Lower lobe of right lung (tissue), 2 donors: ENCODE measurements at places on chromosomes 3 and 15. TPM values are rescaled to one million over a fixed set of nuclear protein-coding genes. Genes with fewer than 3 reads are reported as not detected.
A peak's percentile ranks its signal among the peaks of the same experiment; 100 is the strongest.

TYRO3 gene
- total RNA-seq = 17.3 TPM

DNA sequence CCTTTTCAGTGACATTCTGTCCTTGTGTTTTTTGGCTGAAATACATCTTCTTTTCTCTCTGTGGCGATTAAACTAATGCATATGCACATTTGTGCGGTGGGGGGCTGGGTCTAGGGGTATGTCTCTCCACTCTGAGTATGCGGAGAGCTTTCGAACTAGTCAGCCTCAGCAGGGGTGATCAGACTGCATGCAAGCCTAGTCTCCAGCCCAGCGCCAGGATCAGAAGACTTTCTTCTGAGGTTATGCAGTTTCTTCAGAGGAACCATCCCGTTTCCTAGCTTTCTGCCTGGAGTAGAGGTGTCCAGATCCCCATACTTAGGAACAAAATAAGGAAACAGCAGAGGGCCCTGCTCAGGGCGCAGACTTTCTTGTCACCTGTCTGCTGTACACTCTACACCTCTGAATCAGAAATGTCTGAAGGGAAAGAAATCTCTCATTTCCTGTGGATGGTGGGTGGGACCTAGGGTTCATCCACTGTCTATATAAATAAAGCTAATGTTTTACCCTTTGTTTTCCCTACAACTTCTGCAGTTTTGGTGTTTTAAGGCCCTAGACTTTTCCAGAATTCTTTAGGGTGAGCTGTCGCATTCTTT is 230.4 kb downstream of the ABHD5 start:
- no peak overlapping the region for H3K27ac ChIP-seq
- no peak overlapping the region for H3K4me3 ChIP-seq
- no peaks in the 10 kb centered on the region for H3K4me1 ChIP-seq
- H3K27me3 ChIP-seq = peaks cover 15% of the 10 kb centered on the region
- H3K36me3 ChIP-seq = no peaks in the 10 kb centered on the region
- no peak for DNase-seq

GRCh38 chr3:100110162-100110561 is 4.1 kb downstream of the FILIP1L start:
- H3K4me3 ChIP-seq = no peak overlapping the region
- H3K27me3 ChIP-seq = no peaks in the 10 kb centered on the region
- H3K36me3 ChIP-seq = no peaks in the 10 kb centered on the region
- no peak overlapping the region for H3K27ac ChIP-seq
- peaks cover 34% of the 10 kb centered on the region for H3K4me1 ChIP-seq

- H3K27ac ChIP-seq = no peak overlapping the region
- H3K27me3 ChIP-seq = no peaks in the 10 kb centered on the region
- no peak for DNase-seq
- H3K4me3 ChIP-seq = no peak overlapping the region
- H3K4me1 ChIP-seq = peaks cover 44% of the 10 kb centered on the region
Measured at GRCh38 chr3:177832880-177833279, 635.6 kb upstream of the TBL1XR1 start.

CHRM5 gene
- total RNA-seq = not detected

- no peaks in the 10 kb centered on the region for H3K27me3 ChIP-seq
- peaks cover 4% of the 10 kb centered on the region for H3K4me1 ChIP-seq
- H3K27ac ChIP-seq = no peak overlapping the region
- no peak for DNase-seq
- no peak overlapping the region for H3K4me3 ChIP-seq
Measured at GRCh38 chr3:64399205-64399800, 174.0 kb upstream of the PRICKLE2 start.

DNA sequence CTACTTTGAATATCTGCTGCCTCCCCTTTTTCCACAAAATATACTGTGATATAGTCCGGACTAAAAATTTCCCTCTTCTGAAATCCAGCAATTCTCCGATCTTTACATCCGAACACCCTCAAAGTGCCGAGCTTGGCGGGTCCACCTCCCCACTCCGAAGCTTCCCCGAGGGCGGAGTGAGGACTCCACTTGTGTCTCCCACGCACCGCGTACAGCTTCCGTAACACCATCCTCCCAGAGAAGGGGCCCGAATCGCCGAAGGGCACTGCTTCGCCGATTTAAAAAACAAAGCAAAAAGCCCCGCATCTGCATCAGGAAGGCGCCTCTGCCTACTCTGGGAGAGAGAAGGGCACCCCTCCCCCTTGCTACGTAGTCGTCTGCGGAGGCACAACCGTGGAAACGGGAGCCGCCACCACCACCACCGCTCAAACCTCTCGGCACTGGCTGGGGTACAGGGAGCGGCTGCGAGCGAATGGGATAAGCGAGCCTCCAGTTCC is 551 bp downstream of the NCBP2 start:
- DNase-seq = peak; percentile 71
- H3K4me3 ChIP-seq = peak overlapping the region; percentile 98
- H3K27me3 ChIP-seq = no peaks in the 10 kb centered on the region
- peaks cover 26% of the 10 kb centered on the region for H3K4me1 ChIP-seq
- H3K36me3 ChIP-seq = peaks cover 35% of the 10 kb centered on the region

REC114 gene
- total RNA-seq = not detected

SEC22C gene
- 51.3 TPM for total RNA-seq

GRCh38 chr3:47243419-47244147 is 39.0 kb downstream of the KIF9 start:
- no peaks in the 10 kb centered on the region for H3K27me3 ChIP-seq
- H3K4me1 ChIP-seq = no peaks in the 10 kb centered on the region
- H3K36me3 ChIP-seq = no peaks in the 10 kb centered on the region
- H3K4me3 ChIP-seq = no peak overlapping the region
- DNase-seq = peak; percentile 32

MESP2 gene
- not detected for total RNA-seq

GRCh38 chr15:63848879-63849551 is 15.3 kb upstream of the HERC1 start:
- DNase-seq = no peak
- H3K27me3 ChIP-seq = no peaks in the 10 kb centered on the region
- no peaks in the 10 kb centered on the region for H3K4me1 ChIP-seq
- no peak overlapping the region for H3K4me3 ChIP-seq
- H3K36me3 ChIP-seq = no peaks in the 10 kb centered on the region

DNA sequence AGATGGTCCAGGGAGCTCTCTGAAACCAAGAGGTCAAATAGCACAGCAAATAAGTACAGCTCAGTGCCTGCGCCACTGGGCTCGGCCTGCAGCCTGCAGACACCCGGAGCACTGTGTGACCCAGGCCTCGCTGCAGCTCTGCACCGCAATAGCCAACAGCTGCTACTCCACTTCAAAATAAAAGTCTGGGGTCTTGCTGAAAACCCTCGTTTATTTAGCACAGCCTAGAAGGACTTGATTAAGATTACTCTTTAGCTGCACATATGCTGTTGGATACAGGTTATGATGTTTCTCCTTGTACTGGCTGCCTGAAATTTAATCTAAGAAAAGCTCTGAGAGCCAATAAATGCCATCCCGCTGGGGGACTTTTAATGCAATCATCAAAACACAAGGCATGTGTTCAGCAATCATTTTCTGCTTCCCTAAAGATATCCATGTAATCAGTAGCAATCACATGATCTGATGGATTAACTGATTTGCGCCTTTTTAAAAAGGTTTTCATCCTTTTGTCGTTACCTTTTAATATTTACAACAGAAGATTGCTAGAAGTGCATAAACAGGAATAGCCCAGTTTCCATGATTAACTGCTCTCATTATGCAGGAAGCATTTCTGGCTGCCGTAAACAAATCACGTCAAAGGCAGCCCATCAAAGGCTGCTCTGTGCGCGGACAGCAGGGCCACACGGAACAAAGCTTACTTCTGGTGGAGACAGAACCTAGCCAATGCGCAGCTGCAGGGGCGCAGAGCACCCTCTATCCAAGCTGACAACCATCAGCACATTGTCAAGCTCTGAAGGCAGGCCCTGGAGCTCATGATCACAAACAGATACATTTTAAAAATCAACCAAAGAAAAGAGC is 58.8 kb downstream of the CLASP2 start:
- H3K36me3 ChIP-seq = no peaks in the 10 kb centered on the region
- H3K4me3 ChIP-seq = peak overlapping the region; percentile 58
- DNase-seq = peak; percentile 71
- H3K4me1 ChIP-seq = peaks cover 35% of the 10 kb centered on the region
- H3K27me3 ChIP-seq = no peaks in the 10 kb centered on the region

DNA sequence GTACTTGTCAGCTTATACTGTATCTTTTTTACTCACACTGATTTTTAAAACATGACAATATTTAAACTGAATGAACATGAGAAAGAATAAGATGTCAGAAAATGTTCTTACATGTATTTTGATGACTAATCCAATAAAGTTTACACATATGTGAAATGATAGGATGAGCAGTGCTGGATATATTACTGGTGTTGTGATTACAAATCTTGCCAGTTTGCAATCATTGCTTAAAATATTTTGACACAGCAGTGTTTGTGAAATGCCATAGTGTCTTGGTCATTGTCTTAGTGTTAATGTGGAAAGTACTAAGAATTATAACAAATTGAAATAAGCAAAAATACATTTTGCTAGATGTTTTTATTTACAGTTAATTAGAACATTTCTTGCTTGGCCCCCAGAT is 118.7 kb upstream of the MLF1 start:
- H3K27ac ChIP-seq = no peak overlapping the region
- H3K36me3 ChIP-seq = no peaks in the 10 kb centered on the region

- H3K36me3 ChIP-seq = no peaks in the 10 kb centered on the region
- no peaks in the 10 kb centered on the region for H3K4me1 ChIP-seq
- no peak overlapping the region for H3K27ac ChIP-seq
- no peaks in the 10 kb centered on the region for H3K27me3 ChIP-seq
Measured at GRCh38 chr15:58423831-58424608, 7.8 kb upstream of the LIPC start.

GRCh38 chr15:95091444-95091843 is 860.1 kb downstream of the MCTP2 start:
- no peaks in the 10 kb centered on the region for H3K36me3 ChIP-seq
- H3K27ac ChIP-seq = no peak overlapping the region
- no peaks in the 10 kb centered on the region for H3K27me3 ChIP-seq
- H3K4me3 ChIP-seq = no peak overlapping the region
- DNase-seq = no peak

DUOXA1 gene
- total RNA-seq = 131 TPM

ACAN gene
- 0.12 TPM for total RNA-seq

GRCh38 chr15:92578096-92578835 is 77.3 kb downstream of the FAM174B start:
- H3K36me3 ChIP-seq = no peaks in the 10 kb centered on the region
- no peak overlapping the region for H3K4me3 ChIP-seq
- DNase-seq = no peak
- H3K27ac ChIP-seq = no peak overlapping the region
- no peaks in the 10 kb centered on the region for H3K27me3 ChIP-seq

- no peaks in the 10 kb centered on the region for H3K36me3 ChIP-seq
- H3K4me3 ChIP-seq = no peak overlapping the region
- no peaks in the 10 kb centered on the region for H3K27me3 ChIP-seq
- DNase-seq = no peak
- no peak overlapping the region for H3K27ac ChIP-seq
- H3K4me1 ChIP-seq = no peaks in the 10 kb centered on the region
Measured at GRCh38 chr3:22685597-22685996, 517.5 kb upstream of the UBE2E2 start.

VGLL3 gene
- total RNA-seq = 40.2 TPM

ACP3 gene
- 19.9 TPM for total RNA-seq

GRCh38 chr3:15536856-15537255 is 15.3 kb upstream of the COLQ start:
- no peak for DNase-seq
- H3K27me3 ChIP-seq = no peaks in the 10 kb centered on the region
- no peak overlapping the region for H3K4me3 ChIP-seq
- H3K4me1 ChIP-seq = no peaks in the 10 kb centered on the region
- no peaks in the 10 kb centered on the region for H3K36me3 ChIP-seq
- H3K27ac ChIP-seq = no peak overlapping the region

DNA sequence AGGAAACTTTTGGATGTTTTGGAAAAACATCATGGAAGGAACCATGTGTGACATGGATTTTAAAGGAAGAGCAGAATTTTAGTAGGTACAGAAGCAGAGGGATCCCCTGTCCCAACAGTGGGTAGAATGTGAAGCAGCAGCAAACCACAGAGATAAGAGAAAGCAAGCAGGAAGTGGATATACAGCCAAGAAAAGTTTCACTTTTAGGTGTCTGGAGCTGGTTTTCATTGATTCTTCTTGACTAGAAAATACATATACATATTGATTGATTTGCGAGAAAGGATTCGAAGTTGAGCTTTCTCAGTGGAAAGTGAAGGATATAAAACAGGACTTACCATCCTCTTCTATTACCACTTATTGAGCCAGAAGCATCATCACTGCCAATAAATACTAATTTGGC is 133.5 kb downstream of the KCNMB2 start:
- H3K4me3 ChIP-seq = no peak overlapping the region
- no peak overlapping the region for H3K27ac ChIP-seq
- H3K4me1 ChIP-seq = peaks cover 10% of the 10 kb centered on the region
- DNase-seq = no peak
- H3K27me3 ChIP-seq = no peaks in the 10 kb centered on the region
- no peaks in the 10 kb centered on the region for H3K36me3 ChIP-seq

IP6K1 gene
- 37.5 TPM for total RNA-seq

DNA sequence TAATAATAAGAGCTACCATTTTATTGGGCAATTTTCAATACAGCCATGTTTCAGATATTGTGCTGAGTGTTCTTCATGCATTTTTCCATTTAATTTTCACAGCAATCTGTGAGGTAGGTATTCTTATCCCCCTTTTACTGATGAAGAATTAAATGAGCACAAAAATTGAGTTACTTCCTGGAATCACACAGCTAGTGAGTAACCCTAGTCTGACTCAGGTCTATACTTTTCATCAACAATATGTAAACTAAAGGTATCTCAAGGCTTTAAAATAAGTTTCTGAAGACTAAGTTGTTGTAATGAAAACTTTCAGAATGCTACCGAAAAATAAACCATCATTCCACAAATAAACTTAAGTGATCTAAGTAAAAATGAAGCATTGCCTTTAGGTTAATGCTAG is 22.3 kb downstream of the HACD2 start:
- no peak overlapping the region for H3K27ac ChIP-seq
- no peak overlapping the region for H3K4me3 ChIP-seq
- H3K27me3 ChIP-seq = no peaks in the 10 kb centered on the region
- H3K36me3 ChIP-seq = peaks cover 16% of the 10 kb centered on the region

UACA gene
- total RNA-seq = 35.7 TPM

DNA sequence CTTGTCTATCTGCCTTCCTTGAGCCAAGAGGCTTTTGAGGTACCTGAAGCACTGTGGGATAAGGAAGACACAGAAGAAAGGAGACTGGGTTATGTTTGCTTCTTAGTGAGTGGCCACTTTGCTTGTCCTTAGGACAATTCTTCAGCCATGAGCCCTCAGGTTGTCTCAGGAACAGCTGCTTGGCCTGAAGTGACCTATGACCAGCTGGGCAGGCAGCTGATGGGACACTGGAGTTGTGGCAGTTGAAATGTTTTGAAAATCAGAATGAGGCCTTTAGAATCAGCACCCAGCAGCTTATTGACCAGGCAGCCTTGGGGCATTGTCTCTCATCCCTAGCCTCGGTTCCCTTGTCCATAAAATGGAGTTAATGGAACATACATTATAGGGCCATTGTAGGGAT is 37.0 kb downstream of the RBP2 start:
- H3K27ac ChIP-seq = no peak overlapping the region
- DNase-seq = no peak
- no peaks in the 10 kb centered on the region for H3K27me3 ChIP-seq
- no peak overlapping the region for H3K4me3 ChIP-seq
- H3K4me1 ChIP-seq = peaks cover 9% of the 10 kb centered on the region

GRCh38 chr15:55902981-55903380 is 90.4 kb downstream of the NEDD4 start:
- H3K4me3 ChIP-seq = no peak overlapping the region
- H3K36me3 ChIP-seq = no peaks in the 10 kb centered on the region
- peaks cover 4% of the 10 kb centered on the region for H3K4me1 ChIP-seq
- no peak for DNase-seq

ZIC4 gene
- total RNA-seq = not detected

GRCh38 chr15:90603893-90604292 is 74.2 kb downstream of the CRTC3 start:
- no peaks in the 10 kb centered on the region for H3K27me3 ChIP-seq
- H3K36me3 ChIP-seq = peaks cover 57% of the 10 kb centered on the region
- H3K27ac ChIP-seq = no peak overlapping the region
- peak; percentile 69 for DNase-seq

SERP1 gene
- total RNA-seq = 150 TPM
